Breast epithelium (tissue), 4 donors: ENCODE measurements at places on chromosomes 5 and 9. TPM values are rescaled to one million over a fixed set of nuclear protein-coding genes. Genes with fewer than 3 reads are reported as not detected.

DMXL1 gene
- total RNA-seq = 60.3 TPM

CNTNAP3B gene
- 17.6 TPM for total RNA-seq

LVRN gene
- total RNA-seq = 72.3 TPM

C9orf153 gene
- total RNA-seq = 0.80 TPM

DBH gene
- total RNA-seq = not detected

UGT3A1 gene
- not detected for total RNA-seq

EMB gene
- 24.1 TPM for total RNA-seq

SAXO1 gene
- 0.16 TPM for total RNA-seq

PHF24 gene
- 0.15 TPM for total RNA-seq

PCA3 gene
- not detected for total RNA-seq

SHOC1 gene
- 0.33 TPM for total RNA-seq

ROPN1L gene
- total RNA-seq = 2.9 TPM

AMBP gene
- total RNA-seq = not detected

SLC1A1 gene
- 3.4 TPM for total RNA-seq

SLC46A2 gene
- total RNA-seq = not detected

WWC1 gene
- total RNA-seq = 0.96 TPM

DUSP1 gene
- 1,015 TPM for total RNA-seq

TMEM252 gene
- not detected for total RNA-seq

GABRA6 gene
- not detected for total RNA-seq

ARHGEF39 gene
- total RNA-seq = 0.59 TPM

C5orf22 gene
- total RNA-seq = 14.4 TPM

PLAC8L1 gene
- not detected for total RNA-seq

ACOT12 gene
- not detected for total RNA-seq

LRRC14B gene
- total RNA-seq = 0.44 TPM

F2RL1 gene
- total RNA-seq = 13.8 TPM

TLE1 gene
- 47.4 TPM for total RNA-seq

FGF10 gene
- total RNA-seq = 13.9 TPM

N4BP3 gene
- total RNA-seq = 4.9 TPM

IL3 gene
- not detected for total RNA-seq

GRIA1 gene
- 0.88 TPM for total RNA-seq

SLC6A19 gene
- not detected for total RNA-seq

SLC22A4 gene
- 2.3 TPM for total RNA-seq

GMCL2 gene
- not detected for total RNA-seq

GGTA1 gene
- 6.2 TPM for total RNA-seq

TMEM215 gene
- total RNA-seq = not detected
